ENCODE measurements at places on chromosomes 5 and 9.

GRCh38 chr9:35397923-35398322 lies 92.0 kb upstream of the RUSC2 start:
- no peak for DNase-seq

DNA sequence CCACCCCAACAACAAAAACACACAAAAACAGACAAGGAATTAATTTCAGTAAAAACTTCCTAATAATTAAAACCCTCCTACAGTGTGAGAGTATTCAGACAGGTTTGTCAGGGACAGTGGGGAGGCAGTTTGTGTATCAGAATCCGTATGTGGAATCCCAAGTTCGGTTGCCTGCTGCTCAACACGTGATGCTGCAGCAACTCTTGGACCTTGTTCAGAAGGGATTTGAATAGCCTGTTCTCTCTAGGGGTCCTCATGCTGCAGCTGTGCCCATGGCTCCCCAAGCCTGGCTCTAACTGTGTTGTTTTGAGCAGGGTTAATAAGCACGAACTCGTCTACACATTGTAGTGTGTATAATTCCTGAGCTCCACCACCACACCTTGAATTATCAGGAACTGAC lies 28.7 kb downstream of the TLE4 start:
- no peak for DNase-seq

DNA sequence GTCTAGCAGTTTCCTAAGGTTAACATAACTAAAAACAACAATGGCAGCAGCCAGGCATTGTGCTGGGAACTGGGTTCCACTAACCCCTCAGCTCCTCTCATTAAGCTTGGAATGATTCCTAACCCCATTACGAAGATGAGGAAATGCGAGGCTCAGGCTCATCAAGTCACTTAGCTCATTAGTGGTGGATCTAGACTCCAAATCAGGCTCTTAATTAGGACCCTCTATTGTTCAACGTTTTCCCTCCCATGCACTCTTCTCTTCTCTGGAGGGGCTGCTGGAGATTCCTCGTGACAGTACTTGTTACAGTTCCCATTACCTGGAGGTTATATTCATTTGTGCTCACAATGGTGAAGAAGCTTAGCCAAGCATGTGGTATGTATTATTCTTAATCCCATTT lies 6.5 kb downstream of the TAS2R1 start:
- no peak for DNase-seq

DNA sequence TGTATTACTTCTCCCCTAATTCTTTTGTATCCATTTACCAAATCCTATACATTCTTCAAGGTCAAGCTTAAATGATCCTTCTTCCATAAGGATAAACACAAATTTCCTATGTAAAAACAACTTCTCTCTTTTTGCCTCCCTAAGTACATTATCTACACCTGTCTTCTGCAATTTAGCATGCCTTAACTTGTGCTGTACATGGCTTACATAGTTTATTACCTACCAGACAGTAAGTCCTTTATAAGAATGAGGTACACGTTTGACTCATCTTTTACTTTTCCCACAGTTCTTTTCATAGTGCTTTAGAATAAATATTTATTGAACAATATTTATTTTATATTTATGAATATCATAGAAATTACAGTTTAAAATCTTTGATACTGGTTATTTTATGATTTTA lies 33.4 kb downstream of the GIN1 start:
- DNase-seq = no peak

GRCh38 chr5:43616535-43616934 lies 13.6 kb downstream of the NNT start:
- no peak for DNase-seq

- DNase-seq = no peak
These were observed 7.5 kb downstream of the DIAPH1 start for GRCh38 chr5:141611289-141611688.

DNA sequence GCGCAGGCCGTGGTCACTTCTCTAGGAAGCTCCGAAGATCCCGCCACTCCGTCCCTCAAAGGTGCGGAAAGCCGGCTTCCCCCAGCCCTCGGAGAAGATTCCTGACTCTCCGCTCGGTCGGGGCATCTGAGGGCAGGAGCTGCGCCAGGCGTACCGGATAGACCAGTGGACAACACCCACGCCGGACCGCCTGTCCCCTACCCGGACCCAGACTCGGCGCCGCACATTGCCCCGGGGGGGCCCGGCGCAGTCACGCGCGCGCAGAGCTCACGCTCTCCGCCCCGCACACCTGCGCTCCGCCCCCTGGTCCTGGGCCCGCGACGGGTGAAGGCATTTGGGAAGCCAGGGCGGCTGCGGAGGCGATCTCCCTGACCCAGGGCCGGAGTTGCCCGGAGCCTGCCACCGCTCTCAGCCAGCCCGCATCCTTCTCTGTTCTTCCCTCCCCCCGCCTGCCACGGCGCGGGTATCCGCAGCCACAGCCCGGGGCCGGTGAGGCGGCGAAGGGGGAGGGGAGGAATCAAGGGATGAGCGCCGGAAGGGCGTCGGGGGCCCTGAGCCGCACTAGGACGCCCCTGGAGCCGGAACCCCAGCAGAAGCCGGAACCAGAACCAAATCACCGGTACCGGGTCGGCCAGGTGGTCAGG lies 448 bp downstream of the RELL2 start:
- DNase-seq = peak; percentile 36

DNA sequence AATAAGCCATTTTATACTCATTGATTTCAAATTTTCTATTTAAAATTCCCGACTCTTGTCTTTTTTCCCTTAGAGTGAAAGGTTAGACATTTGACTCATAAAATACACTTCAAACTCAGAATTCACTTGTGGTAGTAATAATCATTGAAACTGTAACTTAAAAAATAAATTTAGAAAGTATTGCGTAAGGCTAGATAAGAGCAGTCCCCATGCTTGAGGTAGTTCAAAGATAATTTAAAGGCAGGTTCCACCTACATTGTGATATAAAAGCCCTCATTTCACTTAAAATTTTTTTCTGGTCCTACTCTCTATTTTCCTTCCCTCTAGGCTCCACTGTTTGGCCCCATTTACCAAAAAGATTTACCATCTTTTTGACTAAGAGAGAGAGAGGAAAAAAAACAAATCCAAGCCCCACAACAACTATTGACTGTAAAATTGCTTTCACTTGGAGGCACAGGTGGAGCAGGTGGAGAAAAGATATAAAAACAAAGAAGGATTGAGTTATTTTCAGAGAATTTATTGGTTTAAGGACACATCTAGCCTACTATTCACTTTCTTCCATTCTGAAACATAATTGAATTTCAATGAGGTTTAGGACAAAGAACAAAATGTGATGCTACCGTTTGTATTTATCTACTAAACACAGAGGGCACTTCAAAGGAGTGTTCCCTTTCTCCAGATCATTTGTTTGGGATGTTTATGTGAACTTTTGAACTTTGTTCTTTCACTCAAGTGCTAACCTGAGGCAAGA lies 61.0 kb downstream of the FBXO4 start:
- no peak for DNase-seq

DNA sequence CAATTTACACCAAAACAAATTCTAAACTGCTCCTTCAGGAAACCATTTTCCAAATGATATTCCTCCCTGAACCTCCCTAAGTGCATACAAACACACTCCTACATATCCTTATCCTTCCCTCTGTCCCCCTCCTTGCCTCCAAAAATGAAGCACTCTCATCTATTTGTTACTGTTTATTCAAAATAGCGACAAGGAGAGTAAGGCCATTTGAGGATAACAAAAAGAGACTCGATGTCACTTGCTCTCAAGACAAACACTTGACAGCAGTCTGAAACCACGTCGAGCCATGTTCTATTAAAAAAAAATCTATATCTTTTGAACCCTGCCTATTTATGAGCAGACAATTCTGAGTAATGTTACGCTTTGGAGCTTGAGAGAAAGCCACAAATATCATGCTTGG lies 547.9 kb downstream of the DTWD2 start:
- no peak for DNase-seq

DNA sequence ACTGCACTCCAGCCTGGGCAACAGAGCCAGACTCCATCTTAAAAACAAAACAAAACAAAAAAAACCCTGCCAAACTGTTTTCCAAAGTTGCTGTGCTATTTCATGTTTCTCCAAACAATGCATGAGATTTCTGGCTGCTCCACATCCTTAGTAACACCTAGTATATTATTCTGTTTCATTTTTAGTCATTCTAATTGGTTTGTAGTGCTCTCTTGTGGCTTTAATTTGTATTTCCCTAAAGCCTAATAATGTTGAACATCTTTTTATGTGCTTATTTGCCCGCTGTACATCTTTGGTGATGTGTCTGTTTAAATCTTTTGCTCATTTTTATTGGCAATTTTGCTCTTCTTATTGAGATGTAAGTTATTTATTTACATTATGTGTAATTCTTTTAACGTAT lies 18.4 kb upstream of the TTC1 start:
- DNase-seq = no peak

- DNase-seq = no peak
These were observed 146.6 kb upstream of the TUT7 start for GRCh38 chr9:86500667-86501435.

DNA sequence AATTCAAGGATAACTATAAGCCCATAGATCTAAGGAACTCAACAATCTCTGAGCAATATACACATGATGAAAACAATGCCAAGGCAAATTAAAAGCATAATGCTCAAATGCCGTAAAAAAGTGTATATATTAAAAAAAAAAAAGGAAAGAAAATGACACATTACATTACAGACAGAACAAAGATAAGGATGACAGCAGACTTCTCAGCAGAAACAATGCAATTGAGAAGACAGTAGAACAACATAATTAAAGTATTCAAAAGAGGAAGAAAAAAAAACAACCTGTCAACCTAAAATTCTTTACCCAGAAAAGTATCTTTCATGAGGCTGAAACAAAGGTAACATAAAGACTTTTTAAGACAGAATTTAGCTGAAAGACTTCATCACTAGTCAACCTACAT lies 591.7 kb downstream of the ZNF608 start:
- DNase-seq = no peak

DNA sequence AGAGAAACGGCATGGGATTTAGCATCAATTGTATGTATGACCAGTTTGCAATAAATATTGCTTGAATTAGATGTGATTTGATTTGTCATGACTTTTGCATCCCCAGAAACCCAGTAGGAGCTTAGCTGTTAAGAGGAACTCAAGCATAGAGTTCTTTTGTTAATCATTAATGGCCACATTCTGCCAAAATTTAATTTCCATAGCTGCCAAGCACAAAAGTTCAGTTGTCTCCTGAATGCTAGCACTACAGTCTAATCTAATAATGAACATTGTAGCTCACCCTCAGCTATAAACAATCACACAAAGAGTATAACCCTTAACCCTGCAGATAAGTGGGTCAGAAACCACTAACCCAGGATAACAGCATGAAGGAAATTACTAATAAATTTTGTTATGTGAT lies 169.8 kb upstream of the GRAMD2B start:
- no peak for DNase-seq

GRCh38 chr5:68007451-68007850 lies 208.1 kb upstream of the PIK3R1 start:
- DNase-seq = no peak

DNA sequence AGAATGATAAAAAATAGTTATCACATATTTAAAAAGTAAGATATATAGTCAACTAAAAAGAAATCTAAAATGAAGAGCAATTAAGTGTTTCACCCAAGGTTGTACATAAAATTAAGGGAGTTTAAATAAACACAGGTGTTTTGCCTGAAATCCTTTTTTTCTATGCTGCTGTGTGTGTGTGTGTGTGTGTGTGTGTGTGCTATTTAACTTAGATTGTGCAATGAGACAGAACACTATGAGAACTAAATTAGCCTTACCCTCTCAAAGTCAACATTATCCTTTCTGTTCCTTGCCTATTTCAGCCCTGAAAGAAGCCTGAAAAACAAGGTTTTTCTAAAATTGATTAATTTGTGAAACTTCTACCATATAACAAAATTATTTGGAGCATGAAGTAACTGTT lies 516.2 kb downstream of the ELAVL2 start:
- DNase-seq = no peak

GRCh38 chr5:72245951-72246532 lies 74.0 kb downstream of the MRPS27 start:
- DNase-seq = no peak

DNA sequence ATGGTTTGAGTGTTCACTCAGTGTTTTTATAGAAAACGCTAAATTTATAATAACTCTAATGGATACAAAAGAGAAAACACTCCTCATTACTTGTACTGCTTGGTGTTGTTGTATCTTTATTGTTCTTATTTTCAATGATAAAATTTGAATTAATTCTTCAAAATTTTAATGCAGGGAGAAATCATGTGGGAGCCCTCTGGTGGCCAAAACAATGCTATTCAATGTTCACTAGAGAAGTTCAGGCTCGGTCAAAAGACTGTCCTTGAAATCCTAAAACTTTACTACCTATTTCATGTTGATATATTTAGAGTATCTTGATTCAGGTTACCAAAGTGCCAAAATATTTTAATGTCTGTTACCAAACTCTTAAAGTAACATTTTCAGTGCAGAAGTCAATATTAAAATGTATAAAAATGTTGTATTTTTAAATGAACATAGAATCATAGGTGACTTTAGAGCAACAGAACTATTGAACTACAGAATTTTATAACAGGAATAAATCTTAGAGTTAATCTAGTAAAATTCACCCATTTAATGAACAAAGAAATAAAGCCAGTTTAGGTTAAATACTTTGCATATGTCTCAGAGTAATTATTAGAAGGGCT lies 1259.8 kb downstream of the PTPRD start:
- DNase-seq = no peak

DNA sequence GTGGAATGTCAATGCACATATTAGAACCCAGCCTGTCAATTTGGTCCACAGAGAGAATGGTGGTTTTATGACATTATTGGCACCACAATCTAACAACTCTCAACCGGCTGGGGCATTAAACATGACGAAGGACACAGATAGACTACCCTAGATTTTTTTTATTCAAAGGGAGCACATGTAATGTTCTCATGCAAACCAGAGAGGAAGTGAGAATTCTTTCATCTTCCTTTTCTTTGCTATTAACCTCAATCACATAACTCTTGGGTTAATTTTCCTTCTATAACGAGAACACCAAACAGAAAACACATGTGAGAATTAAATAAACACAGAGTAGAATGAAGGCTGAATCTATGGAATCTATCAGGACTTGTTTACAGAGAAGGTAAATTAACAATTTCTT lies 94.9 kb upstream of the TNC start:
- DNase-seq = no peak
